Right ventricle myocardium inferior (tissue), 1 donor: ENCODE measurements at places on chromosomes 16 and 17. TPM values are rescaled to one million over a fixed set of nuclear protein-coding genes. Genes with fewer than 3 reads are reported as not detected.

MYO15B gene
- 43.7 TPM for total RNA-seq

SLFN14 gene
- not detected for total RNA-seq

ABCA9 gene
- 32.7 TPM for total RNA-seq

UQCRC2 gene
- total RNA-seq: 906 TPM

ATP6V0C gene
- 137 TPM for total RNA-seq

OR3A2 gene
- total RNA-seq: 0.22 TPM

NLRC5 gene
- 8.6 TPM for total RNA-seq

TMEM11 gene
- total RNA-seq: 35.3 TPM

- DNase-seq: no peak
Observed at GRCh38 chr17:28573040-28573380, 1.7 kb upstream of the PIGS start.

GRCh38 chr16:57316390-57317017 is 32.0 kb upstream of the PLLP start:
- no peak for DNase-seq

GRCh38 chr16:11256661-11257130 is 692 bp upstream of the SOCS1 start:
- DNase-seq: peak; percentile 86

- DNase-seq: no peak
Observed at GRCh38 chr17:69528035-69528434, 113.5 kb downstream of the MAP2K6 start.

- DNase-seq: no peak
Observed at GRCh38 chr17:47203984-47204721, 5.0 kb upstream of the MYL4 start.

DNA sequence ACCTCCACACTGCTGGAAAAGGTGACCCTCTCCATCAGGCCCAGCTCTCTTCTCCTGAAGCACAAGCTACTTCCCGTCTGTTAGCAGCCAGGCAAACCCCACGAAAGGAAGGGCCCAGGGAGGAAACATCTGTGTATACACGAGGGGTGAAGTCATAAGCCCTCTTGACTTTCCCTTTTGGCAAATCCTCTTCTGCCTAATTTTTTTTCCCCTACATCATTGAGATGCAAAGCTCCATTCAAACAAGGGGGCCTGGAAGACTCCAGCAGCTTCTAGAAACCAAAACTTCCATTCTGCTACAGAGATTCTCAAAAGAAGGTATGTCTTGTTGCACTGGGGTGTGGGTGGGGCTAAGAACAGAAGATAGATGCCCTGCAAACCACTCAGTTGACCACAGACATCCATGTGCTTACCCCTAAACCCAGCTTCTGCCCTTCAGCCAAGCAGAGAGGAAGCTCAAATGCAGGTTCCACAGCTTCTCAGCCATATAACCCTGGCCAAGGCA is 145.6 kb upstream of the RCVRN start:
- peak; percentile 72 for DNase-seq

DNA sequence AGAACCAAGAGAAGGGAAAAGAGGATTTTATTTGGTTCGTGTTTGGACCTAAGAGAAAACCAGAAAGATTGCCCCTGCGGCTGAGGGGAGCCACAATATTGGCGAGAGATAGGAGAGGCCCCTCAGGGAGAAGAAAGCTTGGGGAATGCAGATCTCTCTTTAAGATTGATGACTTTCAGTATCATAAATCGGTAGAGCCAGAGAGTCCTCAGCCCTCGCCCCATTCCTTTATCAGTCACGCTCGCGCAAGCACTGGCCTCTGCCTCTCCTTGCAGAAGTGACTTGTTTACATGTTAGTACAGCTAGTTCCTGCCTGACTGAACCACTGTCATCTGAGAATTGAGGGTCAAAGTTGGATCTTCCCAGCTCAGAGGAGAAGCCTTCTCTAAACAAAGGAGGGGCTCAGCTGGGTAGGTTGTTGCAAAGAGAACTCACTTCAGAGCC is 21.5 kb upstream of the KRT19 start:
- DNase-seq: no peak

- DNase-seq: no peak
Observed at GRCh38 chr17:15238057-15238456, 27.1 kb downstream of the PMP22 start.

GRCh38 chr16:68291227-68291626 is 19.5 kb downstream of the SLC7A6OS start:
- no peak for DNase-seq

DNA sequence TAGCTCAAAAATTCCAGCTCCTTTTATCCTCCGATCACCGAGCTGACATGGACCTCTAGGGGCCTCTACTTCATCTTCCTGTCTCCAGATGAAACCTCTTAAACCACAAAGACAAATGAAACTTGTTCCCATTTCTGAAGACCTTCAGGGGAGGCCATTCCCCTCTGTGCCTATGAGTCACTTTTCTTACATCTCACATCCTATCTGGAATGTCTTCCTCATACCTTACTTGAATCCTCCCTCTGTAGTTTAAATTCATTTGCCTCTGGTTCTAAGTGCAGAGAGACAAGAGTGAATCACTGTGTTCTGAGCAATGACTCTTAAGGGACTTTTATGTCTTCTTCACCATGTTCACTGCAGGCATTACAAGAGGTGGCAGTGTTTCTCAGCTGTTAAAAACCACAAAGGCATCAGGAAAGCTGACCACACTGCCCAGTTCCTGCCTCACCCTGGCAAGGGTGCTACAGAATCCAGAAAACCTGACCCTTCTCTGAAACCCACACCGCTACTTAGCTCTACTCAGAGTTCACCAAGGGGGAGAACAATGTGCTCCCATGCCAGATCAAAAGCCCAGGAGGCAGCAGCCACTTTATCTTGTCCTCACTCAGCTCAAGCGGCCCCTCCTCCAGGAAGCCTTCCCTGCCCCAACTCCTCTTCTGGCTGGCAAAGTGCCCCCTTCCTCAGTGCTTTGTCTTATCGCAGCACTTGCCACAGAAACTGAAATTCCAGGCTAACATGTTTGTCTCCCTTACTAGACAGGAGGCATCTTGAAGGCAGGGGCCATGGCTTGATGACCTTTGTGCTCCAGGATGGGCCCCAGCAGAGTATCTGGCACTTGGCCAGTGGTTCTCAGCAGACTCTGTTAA is 6.4 kb downstream of the CUEDC1 start:
- DNase-seq: no peak

DNA sequence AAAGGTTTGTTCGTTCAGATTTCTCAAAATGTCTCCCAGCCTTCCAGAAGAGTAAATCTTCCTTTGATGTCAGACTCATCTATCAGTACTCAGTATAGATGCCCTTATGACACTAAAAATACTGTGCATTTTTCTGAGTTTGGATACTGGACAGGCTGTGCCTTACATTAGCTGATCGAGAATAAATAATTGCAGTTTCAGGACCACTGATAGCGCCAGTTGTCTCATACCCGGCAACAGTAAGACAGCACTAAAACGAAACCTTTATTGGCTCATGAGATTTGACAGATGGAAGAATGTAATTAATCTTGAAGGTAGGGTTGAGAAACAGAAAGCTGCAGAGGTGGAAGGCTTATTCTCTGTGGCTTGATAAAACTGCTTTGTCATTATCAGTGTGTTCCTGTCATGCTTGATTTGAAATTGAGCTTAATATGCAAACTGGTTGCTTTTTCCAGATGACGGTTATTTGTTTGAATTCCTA is 1.2 kb downstream of the ATP6V0A1 start:
- no peak for DNase-seq

GRCh38 chr17:56173958-56174835 is 20.9 kb downstream of the ANKFN1 start:
- no peak for DNase-seq

GRCh38 chr17:55495239-55495638 is 16.0 kb downstream of the SMIM36 start:
- DNase-seq: no peak
